Esophagus squamous epithelium (tissue), 5 donors: ENCODE measurements at places on chromosomes 6 and 20. TPM values are rescaled to one million over a fixed set of nuclear protein-coding genes. Genes with fewer than 3 reads are reported as not detected.

DNA sequence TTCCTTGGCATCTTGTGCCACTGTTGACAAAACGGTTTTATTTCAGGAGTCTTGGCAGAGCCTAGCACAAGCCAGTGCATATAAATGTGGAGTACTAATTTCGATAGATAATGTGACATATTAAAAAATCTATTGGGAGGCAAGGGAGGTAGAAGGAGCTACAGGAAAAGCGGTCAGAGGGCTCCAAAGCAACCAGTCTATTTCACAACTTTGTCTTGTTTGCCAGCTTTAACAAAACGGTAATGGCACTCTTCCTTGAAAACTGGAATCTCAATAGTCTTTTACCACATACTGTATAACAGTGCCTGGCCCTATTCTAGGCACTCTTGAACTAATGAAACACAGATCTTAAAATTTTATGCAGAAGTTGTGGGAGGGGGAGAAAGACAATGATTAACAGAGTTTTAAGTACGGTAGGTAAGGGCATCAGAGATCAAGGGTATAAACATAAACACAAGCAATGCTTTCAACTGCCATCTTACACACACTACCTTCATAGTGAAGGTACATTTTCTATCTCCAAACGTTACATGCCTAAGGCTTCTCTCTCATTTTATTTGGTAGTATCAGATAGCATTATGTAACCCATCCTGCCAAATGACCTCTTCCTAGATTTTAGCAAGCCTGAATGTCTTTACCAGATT, 33.5 kb upstream of the SYNCRIP start:
- DNase-seq, result no peak

DNA sequence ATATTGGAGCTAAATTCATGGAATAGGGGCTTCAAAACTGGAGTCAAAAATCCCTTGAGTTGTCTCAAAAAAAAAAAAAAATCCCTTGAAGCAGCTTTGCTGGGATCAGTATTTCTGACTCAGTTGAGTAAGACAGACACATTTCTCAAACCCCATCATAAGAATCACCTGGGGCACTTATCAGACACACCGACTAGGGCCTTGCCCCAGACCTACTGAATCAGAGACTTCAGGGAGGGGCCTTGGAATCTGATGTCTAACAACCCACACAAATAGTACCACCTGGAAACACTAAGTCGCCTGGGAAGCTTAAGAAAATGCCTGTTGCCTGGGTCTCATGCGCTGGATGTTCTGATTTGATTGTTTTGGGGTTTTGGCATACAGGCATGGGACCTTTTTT, 44.9 kb upstream of the RNF144B start:
- no peak for DNase-seq

- no peak for DNase-seq
Observed at GRCh38 chr20:13174402-13174801, 46.7 kb upstream of the ISM1 start.

DNA sequence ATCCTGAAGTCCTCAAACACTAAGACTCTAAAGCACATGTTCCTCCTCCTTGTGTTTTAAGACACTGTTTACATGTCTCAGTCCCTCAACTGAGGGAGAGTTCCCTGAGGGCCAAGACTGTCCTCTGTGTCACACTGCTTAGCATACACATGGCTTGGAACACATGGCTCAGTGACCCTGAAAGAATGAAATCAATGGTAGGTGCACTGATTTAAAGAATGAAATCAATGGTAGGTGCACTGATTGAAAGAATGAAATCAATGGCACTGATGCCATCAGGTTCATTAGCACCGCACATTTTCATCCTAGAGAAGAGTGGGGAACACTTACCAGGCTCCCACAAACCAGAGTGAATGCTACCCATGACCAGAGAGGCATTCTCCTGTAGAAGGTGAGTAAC, 9.8 kb downstream of the TOMM34 start:
- no peak for DNase-seq

- DNase-seq, result no peak
Observed at GRCh38 chr6:46186583-46186982, 15.8 kb upstream of the ENPP5 start.

DNA sequence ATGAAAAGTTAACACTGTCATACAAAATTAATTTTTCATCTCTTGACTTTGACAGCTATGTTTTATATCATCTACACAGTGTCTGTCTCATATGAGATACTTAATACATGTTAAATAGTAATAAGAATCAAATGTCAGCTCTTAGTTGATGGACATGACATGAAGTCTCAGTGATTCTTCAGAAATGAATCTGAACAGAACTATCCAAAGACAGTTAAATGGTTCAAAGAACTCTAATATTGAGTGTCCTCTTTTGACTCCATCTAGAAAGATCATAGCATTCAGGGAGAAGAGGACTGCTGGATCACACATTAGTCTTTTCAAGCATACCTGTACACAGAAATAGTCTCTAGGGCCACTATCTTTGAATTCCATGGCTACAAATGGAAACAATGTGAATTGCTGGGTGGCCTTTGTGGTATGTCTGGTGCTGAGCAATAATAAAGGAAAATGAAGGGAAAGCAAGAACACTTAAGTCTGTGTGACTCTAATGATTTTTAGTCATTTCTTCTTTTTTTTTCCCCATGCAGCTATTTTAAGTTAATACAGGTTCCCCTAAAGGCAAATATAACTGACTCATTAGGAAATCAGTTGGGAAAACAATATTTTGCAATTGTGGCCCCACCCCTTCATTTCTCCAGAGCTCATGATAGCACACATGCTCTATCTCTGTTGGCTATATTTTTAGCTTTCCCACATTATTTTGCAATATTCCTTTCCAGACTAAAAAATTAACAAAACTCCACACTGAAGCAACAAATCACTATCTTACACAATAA, 367.5 kb downstream of the GRIK2 start:
- no peak for DNase-seq

- no peak for DNase-seq
Observed at GRCh38 chr20:32537657-32538525, 47.2 kb downstream of the NOL4L start.

- DNase-seq, result no peak
Observed at GRCh38 chr6:166589337-166589731, 2.9 kb upstream of the RAMACL start.

DNA sequence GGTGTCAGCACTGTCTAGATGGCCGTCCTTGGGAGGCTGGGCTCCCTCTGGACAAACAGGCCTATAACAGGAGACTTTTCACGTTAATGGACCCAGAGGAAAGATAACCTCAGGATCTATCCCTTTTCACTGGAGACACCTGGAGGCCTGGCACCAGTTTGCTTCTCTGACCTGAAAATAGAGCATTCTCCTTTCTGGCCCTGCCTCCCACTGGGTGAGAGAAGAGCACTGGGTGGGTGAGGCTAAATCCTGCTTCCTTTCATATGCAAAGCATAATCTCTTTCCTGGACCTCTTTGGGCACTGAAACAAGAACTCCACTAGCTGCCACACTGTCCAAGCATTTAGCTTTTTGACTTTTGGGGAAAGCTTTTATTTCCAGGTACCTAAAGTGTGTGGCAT, 78.3 kb downstream of the FOXO3 start:
- no peak for DNase-seq

- DNase-seq, result no peak
Observed at GRCh38 chr20:58567437-58567836, 52.2 kb upstream of the APCDD1L start.

GRCh38 chr6:15429141-15430110, 183.6 kb downstream of the JARID2 start:
- no peak for DNase-seq

GRCh38 chr6:140548366-140548765, 1173.9 kb upstream of the CITED2 start:
- no peak for DNase-seq

GRCh38 chr20:57838670-57839151, 128.9 kb upstream of the PMEPA1 start:
- DNase-seq, result no peak

GRCh38 chr6:155254139-155254538, 9.7 kb upstream of the CLDN20 start:
- DNase-seq, result no peak

- no peak for DNase-seq
Observed at GRCh38 chr6:55499591-55499990, 79.4 kb downstream of the HMGCLL1 start.

GRCh38 chr6:142896732-142897131, 48.2 kb downstream of the HIVEP2 start:
- no peak for DNase-seq

GRCh38 chr20:57291003-57291402, 24.6 kb upstream of the BMP7 start:
- no peak for DNase-seq

GRCh38 chr20:62388839-62389600, 2.1 kb downstream of the RPS21 start:
- no peak for DNase-seq

- no peak for DNase-seq
Observed at GRCh38 chr6:23659125-23659524, 466.9 kb upstream of the NRSN1 start.

The TOMM34 gene
- 19.5 TPM for total RNA-seq

The LTV1 gene
- total RNA-seq, result 21.1 TPM

The BPI gene
- not detected for total RNA-seq

The DIDO1 gene
- total RNA-seq, result 57.8 TPM

The C6orf141 gene
- 10.0 TPM for total RNA-seq

The NOX3 gene
- total RNA-seq, result not detected

The EDN1 gene
- 6.8 TPM for total RNA-seq

The CDH26 gene
- total RNA-seq, result 5.0 TPM

The SYCP2 gene
- 0.92 TPM for total RNA-seq

The PPP1R3G gene
- 1.1 TPM for total RNA-seq

The COL19A1 gene
- not detected for total RNA-seq
